ENCODE measurements at places on chromosomes 1 and 21.

GRCh38 chr1:228297822-228298221 lies 90.0 kb downstream of the OBSCN start:
- DNase-seq = no peak

- DNase-seq = no peak
Measured at GRCh38 chr1:189866606-189867005, 611.1 kb downstream of the BRINP3 start.

GRCh38 chr21:16177532-16177931 lies 447.8 kb downstream of the USP25 start:
- no peak for DNase-seq

DNA sequence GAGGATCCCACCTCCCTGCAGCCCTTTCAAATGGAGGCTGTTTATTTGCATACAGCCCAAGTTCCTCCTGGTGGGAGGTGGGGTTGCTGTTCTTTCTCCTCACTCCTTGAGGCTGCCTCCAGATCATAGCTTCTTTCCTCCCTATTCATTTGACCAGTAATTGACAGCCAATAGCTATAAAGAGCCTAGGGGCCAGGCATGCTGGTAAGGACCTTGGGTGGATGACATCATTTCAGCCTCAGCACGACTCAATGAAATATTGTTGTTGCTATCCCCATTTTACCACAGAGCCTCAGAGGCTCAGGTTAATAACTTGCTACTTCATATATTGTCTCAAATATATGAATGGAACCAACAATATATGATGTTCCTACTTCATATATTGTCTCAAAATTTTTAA lies 31.1 kb downstream of the ZSCAN20 start:
- no peak for DNase-seq

GRCh38 chr1:186569856-186570255 lies 108.9 kb upstream of the PDC start:
- DNase-seq = no peak

DNA sequence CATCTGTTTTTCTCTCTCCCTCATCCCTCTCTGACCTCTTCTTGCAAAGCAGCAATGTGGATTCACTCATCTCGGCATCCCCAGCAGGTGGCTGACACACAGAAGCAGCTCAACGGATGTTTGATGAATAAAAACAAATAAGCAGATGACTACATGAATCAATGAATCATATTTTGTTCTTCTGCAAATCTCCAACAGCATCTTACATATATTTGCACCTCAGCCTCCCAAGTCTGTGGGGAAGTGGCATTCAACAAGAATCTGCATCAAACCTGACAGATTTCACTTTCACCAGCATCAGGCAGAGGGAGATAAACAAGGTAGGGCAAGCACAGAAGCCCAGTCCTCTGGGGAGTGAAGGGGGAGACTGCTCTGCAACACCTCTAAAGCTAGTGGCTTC lies 34.0 kb downstream of the CAPN8 start:
- DNase-seq = no peak

DNA sequence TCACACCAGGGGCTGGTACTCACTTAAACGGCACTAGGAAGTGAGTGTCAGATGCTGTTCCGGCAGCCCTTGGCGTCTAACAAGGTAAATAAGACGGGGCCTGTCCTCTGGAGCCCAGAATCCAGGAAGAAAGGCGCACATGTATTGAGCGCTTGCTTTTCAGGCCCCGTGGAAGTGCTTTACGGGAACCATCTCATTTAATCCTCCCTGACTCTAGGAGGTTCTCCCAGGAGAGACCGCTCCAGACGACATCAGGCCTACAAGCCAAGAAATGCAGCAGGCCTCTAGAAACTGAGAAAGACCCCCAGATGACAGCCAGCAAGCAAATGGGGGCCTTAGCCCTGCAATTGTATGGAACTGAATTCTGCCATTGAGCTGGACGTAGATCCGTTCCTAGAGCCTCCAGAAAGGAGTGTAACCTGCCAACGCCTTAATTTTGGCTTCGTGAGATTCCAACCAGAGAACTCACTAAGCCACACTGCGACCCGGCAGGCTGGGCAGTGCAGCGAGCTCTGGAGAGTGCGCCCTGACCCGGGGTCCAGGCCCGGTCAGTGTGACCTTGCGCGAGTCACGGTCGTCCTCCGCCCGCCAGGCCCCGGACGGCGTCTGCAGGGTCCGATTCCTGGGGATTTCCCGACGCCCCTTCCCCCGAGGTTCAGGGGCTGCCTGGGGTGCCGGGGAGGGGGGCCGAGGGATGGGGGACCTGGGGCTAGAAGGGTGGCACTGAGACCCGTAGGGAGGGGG lies 532 bp upstream of the MANEAL start:
- no peak for DNase-seq

DNA sequence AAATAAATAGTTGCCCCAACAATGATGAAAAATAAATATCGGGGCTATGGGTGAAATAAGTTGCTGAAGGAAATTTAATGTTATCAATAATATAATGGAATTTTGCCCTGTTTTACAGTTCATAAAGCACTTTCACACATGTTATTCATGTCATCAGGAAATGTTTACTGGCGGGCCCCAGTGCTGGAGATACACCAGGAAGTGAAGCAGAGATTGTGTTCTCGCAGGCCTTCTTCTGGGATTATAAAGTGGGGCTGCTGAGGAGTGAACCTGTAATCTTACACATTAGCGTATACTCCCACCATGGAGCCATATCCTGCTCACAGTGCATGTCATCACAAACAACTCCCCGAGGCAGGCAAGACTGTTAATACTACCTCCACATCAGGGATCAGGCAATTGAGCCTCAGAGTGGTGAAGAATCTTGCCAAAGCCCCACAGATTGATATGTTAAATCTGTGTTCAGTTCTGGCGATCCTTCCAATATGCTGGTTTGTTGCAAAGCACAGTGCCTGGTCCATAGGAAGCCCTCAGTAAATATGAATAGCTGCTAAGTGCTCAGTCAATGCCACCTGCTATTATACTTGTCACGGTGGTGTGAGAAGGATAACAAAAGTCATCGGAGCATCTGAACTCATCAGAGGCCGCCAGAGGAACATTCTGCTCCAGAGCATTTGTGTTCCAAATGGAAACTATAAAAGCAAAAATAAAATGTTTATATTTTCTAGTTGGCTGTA lies 104.4 kb upstream of the UBE2U start:
- DNase-seq = no peak

DNA sequence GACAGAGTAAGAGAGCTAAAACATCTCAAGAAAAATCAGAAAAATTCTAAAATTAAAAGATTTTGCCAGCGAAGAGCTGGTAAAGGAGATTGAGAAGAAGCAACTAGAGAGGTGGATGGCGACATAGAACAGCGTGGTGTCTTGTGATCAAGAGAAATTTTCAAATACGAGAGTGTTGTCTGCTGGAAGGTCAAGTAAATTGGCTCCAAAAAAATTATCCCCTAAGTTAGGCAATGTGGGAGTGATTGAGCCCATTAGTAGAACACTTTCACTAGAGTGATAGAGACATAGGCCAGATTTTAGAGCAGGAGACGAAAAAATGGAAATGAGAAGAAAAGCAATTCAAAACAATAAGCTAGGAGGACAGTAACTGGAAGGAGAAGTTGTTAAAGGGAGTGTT lies 94.3 kb upstream of the MPC2 start:
- no peak for DNase-seq

DNA sequence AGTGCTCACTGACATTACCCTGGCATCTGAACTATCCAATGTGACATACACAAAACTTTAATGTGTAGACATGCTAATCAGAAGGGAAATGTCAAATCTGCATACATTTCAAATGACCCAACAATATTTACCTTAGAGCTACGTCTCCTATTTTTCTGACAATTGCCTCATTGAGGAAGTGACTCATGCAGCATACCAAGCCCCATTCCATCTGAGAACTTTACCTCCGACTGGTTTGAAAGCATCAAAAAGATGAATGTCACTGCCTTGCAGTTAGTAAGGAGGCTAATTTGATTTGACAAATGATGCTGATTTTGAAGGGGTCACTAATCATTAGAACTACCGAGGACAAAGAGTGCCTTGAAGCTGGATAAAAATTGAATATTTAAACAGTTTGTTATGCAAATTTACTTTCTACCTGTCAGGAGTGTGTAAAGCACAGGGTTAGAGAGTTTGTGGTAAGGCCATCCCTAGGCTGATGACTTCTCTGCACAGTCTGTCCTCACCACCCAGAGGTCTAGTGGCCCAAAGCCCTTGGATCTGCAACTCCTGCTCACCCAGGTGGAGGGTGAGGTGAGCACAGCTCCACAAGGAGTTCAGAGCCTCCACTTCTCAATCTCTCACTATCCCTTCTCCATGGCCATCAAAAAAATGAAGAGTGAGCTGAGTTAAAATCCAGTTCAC lies 500.3 kb upstream of the C1orf87 start:
- no peak for DNase-seq

GRCh38 chr1:53359225-53359933 lies 31.5 kb upstream of the LRP8 start:
- DNase-seq = no peak

- no peak for DNase-seq
Measured at GRCh38 chr1:4711416-4712275, 57.2 kb downstream of the AJAP1 start.

- no peak for DNase-seq
Measured at GRCh38 chr1:15358565-15359133, 51.0 kb upstream of the EFHD2 start.

DNA sequence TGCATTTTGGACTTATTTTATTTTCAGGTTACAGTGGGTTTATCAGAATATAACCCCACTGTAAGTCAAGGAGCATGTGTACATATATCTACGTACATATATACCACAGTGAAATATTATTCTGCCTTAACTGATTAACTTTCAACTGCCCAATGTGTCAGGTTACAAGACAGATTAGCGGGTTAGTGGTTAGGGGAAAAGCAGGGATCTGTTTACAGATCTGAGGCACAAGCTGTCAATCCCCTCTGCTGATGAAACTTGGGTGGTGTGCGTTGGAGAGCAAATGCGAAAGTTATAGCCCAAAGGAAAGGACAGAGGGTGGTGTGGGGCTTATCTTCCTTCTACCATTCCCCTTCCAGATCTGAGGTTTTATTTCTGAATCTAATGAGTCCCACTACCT lies 238.2 kb upstream of the KCNK2 start:
- no peak for DNase-seq

GRCh38 chr1:3545363-3546047 lies 65.8 kb downstream of the MEGF6 start:
- DNase-seq = no peak

- DNase-seq = peak; percentile 17
Measured at GRCh38 chr1:35929730-35930592, 944 bp upstream of the AGO3 start.

DNA sequence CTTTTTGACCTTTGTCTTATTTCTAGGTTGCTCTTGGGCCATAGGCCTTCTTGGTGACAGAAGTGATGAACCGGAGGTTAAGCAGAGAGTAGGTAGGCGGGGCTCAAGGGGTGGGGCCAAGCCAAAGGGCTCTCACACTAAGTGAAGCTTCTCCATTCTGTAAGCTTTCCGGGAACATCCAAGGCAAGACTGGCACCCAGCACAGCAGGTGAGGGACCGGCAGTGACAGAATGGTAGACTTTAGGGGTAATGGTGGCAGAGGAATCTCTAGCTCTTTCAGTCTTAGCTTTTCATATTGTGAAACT lies at the start of gene TNFAIP8L2:
Gene TNFAIP8L2, plus strand, starts transcription at position 135 of the 305 bp plus-strand sequence. CDS start 2,049 bp downstream, outside the sequence.
- peak; percentile 48 for DNase-seq

DNA sequence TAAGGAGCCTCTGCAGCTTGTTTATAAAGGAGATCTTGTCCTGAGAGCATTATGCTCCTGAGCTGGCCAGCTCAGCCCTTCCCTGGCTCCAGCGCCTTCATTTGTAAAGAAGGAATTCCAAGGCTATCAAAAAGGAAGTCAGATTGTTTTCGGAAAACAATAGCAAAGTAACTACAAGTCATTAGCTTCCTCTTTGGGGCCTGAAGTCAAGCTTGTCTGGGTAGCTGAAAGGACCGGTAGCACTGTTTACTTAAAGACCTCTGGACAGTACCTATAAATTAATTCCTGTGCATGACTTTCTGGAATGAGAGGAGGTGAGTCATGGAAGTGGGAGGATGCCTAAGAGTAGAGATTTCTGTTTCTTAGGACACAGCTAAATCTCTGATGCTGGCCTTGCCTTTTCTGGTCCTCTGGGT lies 20.7 kb upstream of the GJA5 start:
- no peak for DNase-seq

- no peak for DNase-seq
Measured at GRCh38 chr1:65253800-65254319, 55.5 kb upstream of the DNAJC6 start.

- DNase-seq = no peak
Measured at GRCh38 chr21:44949161-44949778, 9.4 kb downstream of the SLX9 start.

DNA sequence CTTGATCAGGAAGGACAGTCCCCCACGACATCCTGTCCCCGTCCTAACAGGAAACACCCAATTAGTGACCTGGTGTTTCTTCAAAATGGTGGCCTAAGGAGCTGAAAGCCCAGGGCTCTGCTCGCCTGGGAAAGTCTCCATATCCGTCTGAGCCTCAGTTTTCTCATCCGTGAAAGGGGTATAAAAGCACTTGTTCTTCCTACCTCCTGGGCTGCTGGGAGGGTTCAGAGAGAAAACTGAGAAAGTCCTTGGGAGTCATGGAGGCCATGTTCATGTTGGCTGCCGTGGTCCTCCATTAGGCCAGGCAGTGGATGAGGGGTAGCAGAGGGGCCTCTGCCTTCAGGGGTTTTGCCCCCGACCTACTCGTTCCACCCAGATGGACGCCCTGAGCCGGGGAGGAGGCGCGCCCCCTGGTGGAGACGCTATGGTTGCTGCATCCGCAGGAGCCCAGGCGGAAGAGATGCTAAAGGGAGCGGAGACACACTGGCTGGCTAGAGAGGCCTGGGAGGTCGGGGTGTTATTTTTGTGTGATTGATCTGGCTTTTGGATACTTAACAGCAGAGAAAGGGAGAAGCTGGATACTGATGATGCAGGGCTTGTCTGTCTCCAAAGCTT lies 113.5 kb downstream of the PRDM2 start:
- peak; percentile 55 for DNase-seq

DNA sequence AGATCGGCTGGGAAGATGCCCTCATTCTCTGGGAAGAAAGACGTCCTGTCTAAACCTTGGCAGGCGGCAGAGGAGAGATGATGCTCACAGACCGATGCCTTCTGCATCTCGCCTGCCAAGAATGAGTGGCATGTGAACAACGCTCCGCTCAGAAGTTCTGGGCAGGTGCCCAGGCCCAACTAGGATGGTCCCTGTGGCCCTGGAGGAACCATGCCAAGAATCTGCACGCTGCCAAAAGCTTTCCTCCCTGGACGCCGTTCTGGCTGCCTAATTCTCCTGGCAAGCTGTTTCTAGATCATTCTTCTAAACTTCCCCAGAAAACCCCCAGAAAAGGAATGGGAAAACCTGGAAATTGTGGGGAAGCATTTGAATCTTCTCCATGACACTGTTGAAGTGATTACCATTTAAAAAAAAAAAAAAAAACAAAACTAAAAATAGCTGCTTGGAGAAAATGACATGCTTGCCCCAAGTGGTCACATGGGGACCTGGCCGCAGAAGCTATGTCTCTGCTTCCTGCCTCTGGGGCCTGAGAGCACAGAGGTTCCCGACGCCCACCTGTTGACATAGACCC lies 440.9 kb downstream of the PRDM2 start:
- no peak for DNase-seq

DNA sequence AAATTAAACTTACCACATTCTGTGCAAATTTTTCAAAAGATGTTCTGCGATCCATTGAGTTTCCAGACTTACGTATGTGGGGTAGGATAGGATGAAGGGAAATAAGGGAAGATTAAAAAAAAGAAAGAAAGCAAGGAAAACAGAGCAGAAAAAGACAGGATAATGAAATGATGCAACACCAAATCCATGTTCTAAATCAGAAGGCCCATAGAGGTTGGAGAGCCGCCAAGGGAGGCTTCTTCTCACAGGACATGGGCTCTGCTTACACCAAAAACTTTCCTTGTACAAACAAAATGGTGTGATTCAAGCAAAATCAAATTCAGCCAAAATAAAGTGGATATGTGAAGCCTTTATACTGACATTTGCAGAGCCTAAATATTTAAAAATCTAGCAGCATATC lies 189.5 kb upstream of the GREM2 start:
- no peak for DNase-seq
